ENCODE measurements at places on chromosomes 4 and X. TPM values are rescaled to one million over a fixed set of nuclear protein-coding genes. Genes with fewer than 3 reads are reported as not detected.
A peak's percentile ranks its signal among the peaks of the same experiment; 100 is the strongest.

Gene NPY2R
- polyA plus RNA-seq: 0.40 TPM

- no peak for DNase-seq
These were observed 65.9 kb downstream of the VEGFC start for GRCh38 chr4:176726803-176727202.

Gene NPY1R
- polyA plus RNA-seq: 21.0 TPM

DNA sequence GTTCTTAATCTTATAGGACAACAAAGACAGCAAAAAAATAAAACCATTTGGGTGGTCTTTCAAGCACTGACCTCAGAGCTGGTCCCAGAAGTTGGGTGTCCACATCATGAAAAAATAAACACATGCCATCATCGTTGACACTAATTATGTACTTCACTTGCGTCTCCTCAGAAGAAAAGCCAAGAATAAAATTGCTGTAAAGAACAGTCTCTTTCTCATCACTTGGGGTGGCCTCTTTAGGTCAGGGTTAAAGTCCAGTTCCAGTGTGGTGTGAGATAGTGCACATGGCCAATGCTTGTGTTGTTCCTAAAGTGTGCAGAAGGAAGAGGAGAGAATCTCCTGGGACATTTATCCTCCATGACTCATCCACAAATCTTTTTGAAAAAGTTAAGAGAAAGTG lies 49.5 kb upstream of the IBSP start:
- DNase-seq: peak; percentile 7

Data from renal cortex interstitium (tissue), 15 donors.